ENCODE measurements at places on chromosomes 1 and 21.

GRCh38 chr21:45207839-45208626 is 79.7 kb downstream of the POFUT2 start:
- DNase-seq = no peak

DNA sequence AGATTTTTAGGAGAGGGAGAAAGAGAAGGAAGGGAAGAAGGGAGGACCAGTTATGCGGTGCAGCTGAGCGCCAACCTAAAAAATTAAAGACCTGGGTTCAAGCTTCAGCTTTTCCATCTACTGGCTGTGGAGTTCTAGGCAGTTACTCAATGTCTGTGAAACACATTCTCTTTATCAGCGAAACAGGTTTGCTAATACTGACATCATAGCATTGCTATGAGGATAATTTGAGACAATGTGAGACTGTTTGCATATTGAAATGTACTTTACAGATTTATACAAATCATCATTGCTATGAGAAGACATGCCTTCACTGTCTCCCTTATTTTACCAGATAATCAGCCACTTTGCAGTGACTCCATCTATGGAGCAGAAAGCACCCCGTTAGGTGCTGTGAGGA is 222.9 kb upstream of the SGIP1 start:
- DNase-seq = no peak

DNA sequence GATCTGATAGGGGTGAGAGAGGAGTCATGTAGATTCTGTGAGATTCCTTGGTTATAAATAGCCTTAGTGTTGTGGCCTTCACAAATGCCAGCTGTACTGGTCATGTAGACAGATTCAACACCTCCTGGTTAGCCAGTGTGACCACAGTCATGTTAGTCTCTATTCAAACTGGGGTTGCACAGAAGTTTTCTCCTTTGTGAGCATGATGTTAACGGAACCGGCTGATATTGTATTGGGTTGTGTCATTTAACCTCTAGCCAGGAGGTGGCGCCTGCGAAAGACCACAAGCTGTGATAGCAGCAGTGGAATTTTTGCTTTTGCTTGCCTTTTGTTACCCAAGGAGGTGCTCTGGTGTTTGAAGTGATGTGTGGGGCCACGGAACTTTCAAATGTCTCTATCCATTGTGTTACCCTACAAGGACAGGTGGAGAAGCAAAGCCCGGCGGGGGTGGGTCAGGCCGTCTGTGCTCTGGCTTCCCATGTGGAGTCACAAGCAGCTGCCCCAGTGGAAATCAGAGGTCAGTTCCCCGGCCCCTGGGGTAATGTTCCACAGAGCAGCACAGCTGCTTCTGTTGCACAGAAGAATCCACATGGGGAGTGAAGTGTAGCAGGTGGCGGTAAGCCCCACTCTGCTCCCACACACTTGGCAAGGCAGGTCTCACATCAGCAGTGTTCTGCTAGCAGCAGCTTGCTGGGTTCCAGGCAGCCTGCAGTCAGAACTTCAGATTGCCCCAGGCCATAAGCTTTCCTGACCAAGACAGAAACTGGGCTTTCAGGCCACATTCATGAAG is 112.6 kb downstream of the ADAMTS1 start:
- no peak for DNase-seq

GRCh38 chr1:25550683-25551310 is 7.4 kb downstream of the LDLRAP1 start:
- DNase-seq = no peak

GRCh38 chr1:35929730-35930592 is 944 bp upstream of the AGO3 start:
- DNase-seq = peak; percentile 12

- DNase-seq = no peak
Observed at GRCh38 chr1:152050886-152051675, 14.3 kb upstream of the S100A11 start.

GRCh38 chr21:44845418-44846223 is 27.8 kb upstream of the SUMO3 start:
- DNase-seq = peak; percentile 39

DNA sequence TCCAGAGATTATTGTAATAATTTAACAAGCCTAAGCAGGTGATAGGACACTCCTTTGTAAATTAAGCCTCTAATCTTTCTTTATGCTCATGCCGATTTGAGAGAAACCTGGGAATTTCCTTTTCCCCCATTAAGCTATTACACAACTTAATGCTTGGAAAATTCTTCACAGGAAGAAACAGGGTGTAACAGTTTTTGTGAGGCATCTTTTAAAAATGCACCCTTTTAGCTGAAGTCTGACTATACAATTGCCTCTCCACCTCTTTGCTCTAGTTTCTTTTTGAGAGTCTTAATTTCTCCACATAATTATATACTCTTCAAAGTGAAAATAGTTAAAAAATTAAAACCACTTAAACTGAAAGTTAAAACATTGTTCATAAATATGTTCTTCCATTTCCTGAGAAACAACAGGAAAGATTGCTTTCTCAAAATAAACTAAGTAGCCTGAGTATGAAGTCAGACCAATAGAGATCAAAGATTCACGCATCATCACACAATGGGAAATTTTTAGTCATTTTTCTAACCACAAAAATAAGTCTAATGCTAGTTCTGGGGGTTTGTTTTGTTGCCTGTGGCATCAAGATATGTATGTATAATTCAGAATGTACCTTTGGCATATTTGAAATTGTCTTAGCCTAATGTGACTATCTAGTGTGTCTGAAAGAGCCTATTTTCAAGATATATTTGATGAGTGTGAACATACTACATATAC is 34.7 kb downstream of the LRRC8D start:
- no peak for DNase-seq

- no peak for DNase-seq
Observed at GRCh38 chr1:19612530-19612929, 31.6 kb upstream of the NBL1 start.

DNA sequence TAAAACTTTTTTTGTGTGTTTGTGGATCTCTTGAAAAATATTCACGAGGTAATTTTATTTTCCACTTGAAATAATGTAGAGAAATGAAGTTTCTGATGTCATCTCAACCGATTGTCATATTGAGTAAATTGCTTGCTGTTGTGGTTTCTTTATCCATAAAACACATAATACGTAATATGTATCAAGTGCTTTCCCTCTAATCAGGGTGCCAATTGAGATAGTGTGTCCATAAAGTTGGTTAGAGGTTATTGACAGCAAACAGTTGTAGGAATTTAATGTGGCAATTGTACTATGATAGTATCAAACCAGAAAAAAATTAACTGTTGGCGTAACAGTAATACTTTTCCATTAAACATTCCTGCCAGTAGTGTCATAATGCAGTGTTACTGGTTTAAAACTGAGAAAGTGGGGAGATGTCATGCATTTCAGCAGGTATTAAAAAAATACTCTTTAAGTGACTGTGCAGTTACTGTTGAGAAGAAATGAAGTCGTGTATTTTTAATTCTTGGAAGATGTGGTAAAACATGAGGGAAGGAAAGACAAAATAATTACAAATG is 38.3 kb downstream of the USP25 start:
- DNase-seq = no peak

GRCh38 chr1:49307457-49307856 is 530.8 kb upstream of the BEND5 start:
- DNase-seq = no peak

GRCh38 chr21:42120903-42121535 is 49.9 kb downstream of the UMODL1 start:
- DNase-seq = no peak

DNA sequence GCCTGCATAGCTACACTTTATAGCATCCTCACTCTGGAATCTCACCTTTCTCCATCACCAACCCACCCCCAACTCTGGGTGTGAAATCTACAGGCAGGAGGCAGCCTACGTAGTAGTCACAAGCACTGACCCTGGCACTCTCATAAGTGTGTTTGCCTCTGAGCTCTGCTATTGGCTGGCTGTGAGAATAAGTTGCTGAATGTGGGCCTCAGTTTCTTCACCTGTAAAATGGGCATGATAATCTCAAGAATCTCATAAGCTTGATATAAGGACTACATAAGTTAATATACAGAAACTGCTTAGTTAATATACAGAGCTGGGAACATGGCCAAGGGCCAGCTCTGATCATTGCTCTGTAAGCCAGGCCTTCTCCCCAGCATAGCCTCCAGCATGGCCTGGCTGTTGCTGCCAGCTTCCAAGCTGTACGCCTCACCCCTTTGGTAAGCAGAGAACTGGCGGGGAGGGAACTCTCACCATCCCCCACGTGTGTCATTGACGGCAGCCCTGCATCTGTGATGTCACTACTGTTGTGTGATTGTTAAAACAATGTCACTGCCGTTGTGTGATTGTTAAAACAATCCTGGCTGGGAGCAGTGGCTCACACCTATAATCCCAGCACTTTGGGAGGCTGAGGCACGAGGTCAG is 53.3 kb downstream of the SYF2 start:
- DNase-seq = no peak

- no peak for DNase-seq
Observed at GRCh38 chr1:55990007-55990406, 589.4 kb downstream of the PLPP3 start.

GRCh38 chr1:215004121-215004827 is 78.3 kb upstream of the KCNK2 start:
- DNase-seq = no peak

- DNase-seq = no peak
Observed at GRCh38 chr1:217770918-217771317, 139.8 kb downstream of the SPATA17 start.

GRCh38 chr1:46298387-46298786 is 5.0 kb downstream of the LRRC41 start:
- DNase-seq = no peak

DNA sequence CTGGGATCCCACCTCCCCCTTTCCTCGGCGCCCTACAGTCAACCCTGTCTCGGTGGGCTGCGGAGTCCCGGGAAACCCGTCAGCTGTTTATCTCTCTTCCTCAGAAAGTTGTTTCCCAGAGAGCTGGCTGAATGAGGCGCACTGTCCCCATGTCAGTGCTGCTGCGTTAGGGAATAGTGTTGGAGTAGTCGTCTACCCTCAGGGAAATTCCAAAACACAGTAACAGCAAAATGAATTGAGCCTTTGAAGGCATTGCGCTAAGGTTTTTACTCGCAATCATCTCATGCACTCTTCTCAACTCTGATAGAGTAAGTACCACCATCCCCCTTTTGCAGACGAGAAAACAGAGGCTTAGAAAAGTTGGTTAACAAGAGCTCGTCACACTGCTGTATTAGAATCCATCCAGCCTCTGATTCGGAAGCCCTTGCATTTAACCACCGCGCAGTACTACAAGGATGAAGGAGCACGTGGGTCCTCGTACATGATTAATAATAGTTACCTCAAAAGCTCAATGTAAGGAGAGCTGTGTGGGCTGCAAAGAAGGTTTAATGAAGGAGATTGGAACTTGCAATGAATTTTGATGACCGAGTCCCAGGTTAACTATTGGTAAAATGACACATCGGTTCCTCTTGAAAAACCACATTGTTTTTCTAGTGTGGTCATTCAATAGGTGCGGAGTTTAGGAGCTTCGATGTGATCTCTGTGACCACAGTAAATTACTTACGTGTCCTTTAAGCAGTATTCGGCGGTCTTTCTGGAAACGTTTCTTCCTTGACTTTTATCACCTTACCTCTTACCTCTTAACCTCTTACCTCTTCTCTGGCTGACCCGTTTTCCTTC is 788 bp upstream of the EDEM3 start:
- DNase-seq = peak; percentile 22

- DNase-seq = no peak
Observed at GRCh38 chr1:55316502-55316901, 101.3 kb upstream of the USP24 start.

- DNase-seq = no peak
Observed at GRCh38 chr1:27517301-27517700, 27.3 kb upstream of the WASF2 start.

GRCh38 chr1:9746651-9747050 is 77.1 kb downstream of the CLSTN1 start:
- DNase-seq = no peak

- DNase-seq = no peak
Observed at GRCh38 chr1:156157966-156158365, 4.6 kb downstream of the SEMA4A start.

GRCh38 chr1:59132295-59132694 is 164.6 kb upstream of the FGGY start:
- no peak for DNase-seq

GRCh38 chr1:11948822-11949458 is 14.4 kb downstream of the PLOD1 start:
- DNase-seq = no peak

DNA sequence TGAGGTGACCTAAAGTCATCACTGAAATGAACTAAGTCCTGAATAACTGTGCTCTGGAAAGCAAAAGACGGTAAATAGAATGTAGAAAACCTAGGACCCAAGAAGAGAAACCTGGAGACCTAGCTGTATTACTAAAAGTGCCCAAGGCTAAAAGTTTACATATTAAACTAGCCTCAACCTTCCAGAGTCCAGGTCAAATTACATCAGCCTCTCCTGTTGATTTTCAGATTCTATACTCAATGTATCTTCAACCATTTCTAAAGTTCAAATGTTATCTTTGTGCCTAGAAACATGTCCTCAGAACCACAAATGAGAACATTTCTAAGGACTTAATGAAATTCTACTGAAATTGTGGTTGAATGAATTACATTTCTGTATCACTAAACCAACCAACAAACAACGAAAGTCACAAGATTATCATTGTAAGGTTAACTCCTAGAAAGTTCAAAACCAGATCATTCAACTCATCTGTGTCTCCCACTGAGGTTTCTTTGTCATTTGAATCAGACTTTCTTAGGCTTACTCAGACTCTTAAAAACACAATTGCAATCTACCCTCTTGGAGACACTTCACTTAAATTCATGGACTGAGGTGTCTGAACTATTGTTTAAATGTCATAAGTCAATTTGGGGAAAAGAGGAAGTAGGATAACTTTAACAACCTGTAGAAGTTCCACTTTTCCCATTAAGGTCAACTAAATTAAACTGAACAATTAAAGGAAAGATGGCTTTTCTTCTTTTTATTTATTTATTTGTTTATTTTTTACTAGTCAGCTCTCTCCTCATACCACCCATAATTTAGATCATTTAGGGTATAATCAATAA is 207.7 kb downstream of the BARHL2 start:
- DNase-seq = no peak

DNA sequence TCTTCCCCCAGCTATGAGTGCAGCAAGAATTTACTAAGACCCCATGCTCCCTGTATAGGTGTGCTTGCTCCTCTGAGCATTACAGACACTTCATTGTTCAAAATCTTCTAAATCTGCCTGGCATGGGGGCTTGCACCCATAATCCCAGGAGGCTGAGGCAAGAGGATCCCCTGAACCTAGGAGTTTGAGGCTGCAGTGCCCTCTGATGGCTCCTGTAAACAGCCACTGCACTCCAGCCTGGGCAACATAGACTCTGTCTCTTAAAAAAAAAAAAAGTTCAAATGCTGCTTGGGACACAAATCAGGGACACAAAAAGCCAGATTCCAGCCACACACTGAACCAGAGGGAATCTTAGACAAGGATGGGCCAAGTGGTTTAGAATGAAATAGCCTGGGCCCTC is 3.4 kb upstream of the ACOT7 start:
- DNase-seq = no peak
